ENCODE measurements at places on chromosomes 1 and 21.

GRCh38 chr1:173355281-173356031 lies 121.7 kb upstream of the PRDX6 start:
- DNase-seq, result no peak

- no peak for DNase-seq
Measured at GRCh38 chr21:41095983-41096382, 72.0 kb upstream of the BACE2 start.

GRCh38 chr1:41719590-41719989 lies 199.1 kb downstream of the HIVEP3 start:
- no peak for DNase-seq

DNA sequence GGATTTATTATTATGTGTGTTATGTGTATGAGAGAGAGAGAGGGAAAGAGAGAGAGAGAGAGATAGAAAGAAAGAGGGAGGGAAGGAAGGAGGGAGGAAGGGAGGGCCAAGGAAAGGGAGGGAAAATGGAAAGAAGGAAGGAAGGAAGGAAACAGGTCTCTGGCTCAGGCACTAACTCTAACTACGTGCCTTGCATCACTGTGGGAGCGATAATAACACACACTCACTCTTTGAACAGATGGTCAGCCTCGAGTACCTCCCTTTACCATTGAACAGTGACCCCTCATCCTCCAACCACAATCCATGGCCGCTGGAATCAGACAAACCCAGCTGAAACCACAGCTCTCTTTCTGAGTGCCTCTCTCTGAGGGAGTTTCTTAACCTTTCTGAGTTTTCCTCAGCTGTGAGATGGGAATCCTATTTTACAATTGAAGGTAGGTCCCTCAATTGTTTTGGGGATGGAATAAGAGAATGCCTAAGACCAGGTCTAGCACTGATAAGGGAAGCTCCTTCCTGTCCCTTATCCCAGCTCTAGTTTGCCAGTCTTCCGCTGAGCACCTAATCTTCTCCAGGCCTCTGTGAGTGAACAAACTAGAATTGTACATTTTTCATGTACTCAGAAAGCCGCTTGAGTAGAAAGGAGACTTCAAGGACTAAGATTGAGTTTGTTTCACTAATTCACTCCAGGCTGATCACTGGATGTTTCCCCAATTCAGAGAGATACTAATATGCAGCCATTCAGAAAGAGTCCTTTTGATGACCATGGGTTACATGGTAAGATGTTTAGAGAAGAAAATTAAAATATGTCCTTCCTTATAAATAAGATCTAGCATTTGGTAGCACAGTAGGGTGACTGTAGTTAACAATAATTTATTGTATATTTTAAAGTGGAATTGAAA lies 62.8 kb downstream of the IRF2BP2 start:
- no peak for DNase-seq

DNA sequence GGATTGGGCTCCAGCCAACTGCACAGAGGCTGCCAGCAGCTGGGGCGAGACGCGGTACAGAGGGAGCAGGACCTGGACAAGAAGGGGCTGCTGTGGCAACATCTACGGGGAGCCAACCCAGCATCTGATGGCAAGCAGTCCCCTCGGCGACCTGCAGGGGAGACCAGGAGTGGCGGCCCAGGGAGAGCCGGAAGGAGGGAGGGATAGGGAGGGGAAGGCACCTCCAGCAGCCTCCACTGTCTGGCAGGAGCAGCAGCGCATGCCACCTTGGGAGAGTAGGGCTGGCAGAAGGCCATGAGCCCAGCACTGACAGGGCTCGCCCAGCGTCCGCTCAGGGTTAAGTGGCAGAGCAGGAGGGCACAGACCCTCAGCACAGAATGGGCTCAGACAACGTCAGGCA lies 17.3 kb downstream of the CHD5 start:
- no peak for DNase-seq

DNA sequence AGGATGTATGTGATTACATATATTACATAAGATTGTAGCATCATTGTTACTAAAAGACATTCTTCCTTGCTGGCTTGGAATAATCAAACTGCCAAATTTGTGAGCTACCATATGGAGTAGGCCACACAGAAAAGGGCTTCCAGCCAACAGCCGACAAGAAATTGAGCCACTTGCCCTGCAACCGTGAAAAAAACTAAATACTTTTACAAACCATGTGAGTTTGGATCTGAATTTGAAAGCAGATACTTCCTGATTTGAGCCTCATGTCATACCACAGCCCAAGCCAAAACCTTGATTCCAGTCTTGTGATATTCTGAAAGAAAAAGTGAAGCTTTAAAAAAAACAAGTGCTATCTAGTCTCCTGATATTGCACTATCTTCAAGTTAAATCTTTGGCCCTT lies 55.6 kb upstream of the PRMT6 start:
- DNase-seq, result no peak

GRCh38 chr1:203325418-203326091 lies 20.2 kb downstream of the BTG2 start:
- DNase-seq, result no peak

GRCh38 chr1:7688659-7689058 lies 82.4 kb upstream of the VAMP3 start:
- no peak for DNase-seq

DNA sequence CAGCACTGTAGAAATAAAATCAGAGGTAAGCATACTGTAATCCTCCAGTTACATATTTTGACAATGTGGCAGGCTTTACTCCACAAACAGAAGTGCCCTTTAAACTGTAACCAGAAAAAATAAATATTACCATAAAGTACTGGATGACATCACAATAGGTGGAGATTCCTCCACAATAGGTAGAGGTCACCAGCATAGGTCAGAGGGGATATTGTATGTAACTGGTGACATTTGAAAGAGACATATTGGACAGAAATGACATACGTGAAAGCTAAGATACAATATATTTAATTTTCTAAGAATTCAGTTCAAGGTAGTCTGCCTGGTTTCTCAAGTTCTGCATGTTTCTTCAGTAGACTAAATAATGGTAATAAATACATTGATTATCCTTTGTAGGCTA lies at the start of gene ASB17:
Gene ASB17 (minus strand): TSS at position 101 of the 400 bp plus-strand sequence. CDS start 113 bp downstream, outside the sequence.
- no peak for DNase-seq

DNA sequence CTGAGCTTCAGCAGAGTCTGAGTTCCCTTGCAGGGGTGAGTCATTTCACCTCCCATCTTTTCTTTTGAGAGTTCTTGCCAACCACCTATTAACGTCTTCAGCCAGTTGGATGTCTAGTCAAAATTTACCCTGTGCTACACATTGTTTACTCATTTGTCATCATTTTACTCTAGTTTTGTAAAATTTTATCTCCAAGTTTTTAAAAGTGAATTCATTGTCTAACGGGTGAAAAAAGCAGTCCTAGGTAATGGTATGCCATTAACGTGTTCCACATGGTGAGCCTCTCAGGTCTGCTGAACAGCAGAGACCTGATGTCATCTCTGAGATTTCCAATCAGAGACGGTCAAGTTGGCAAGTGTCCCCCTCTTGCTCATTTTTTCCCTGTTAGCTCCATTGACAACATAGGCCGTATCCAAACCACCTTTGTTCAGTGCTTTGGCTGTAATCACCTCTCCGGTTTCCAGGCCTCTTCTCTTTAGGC lies 85.4 kb downstream of the TBX15 start:
- no peak for DNase-seq

GRCh38 chr1:27321813-27322568 lies at the start of gene TMEM222:
TMEM222 (plus strand) TSS chr1:27322163; CDS start chr1:27322198, 35 bp downstream.
- peak; percentile 93 for DNase-seq

DNA sequence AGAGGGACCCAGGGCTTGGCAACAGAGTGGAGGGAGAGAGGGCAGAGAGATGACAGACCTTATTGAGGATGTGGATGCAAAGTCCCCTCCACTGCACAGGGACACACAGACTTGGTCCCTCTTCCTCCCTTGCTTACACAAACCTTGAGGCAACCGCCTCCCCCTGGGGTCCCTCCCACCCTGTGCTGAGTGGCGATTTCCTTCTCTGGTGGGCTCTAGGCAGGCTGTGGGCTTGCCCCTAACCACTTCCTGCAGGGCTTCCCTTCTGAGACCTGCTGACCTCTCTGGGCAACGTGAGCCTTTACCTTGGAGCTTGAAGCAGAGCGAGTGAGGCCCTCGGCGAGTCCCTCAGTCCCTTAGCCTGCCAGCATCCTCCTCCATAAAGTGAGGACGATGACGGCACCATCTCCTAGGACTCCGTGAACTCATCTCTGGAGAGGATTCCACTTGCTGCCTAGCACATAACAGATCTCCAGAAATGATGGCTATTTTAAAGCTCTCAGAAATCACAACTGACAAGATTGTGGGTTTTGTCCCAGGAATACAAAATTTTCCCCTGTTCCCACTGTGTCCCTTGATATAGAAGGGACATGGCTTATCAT lies 25.0 kb downstream of the KIAA1614 start:
- no peak for DNase-seq

- no peak for DNase-seq
Measured at GRCh38 chr1:161720956-161721737, at the start of gene FCRLB. FCRLB (plus strand) TSS chr1:161721544; CDS start chr1:161722673, 1,129 bp downstream.

GRCh38 chr1:48817505-48818114 lies 40.9 kb upstream of the BEND5 start:
- DNase-seq, result no peak

GRCh38 chr21:14572204-14572780 lies 26.2 kb upstream of the SAMSN1 start:
- no peak for DNase-seq

- DNase-seq, result no peak
Measured at GRCh38 chr21:44527983-44528633, 11.9 kb downstream of the KRTAP10-1 start.

- DNase-seq, result no peak
Measured at GRCh38 chr1:221241592-221241991, 362.3 kb downstream of the HLX start.

All from stimulated activated CD8-positive, alpha-beta memory T cell treated with anti-CD3 and anti-CD28 coated beads, Interleukin-15, amount 100 ng/mL, for 4 hours (primary cell).